Fibroblast of the aortic adventitia (primary cell): ENCODE measurements at places on chromosomes 16 and 17.

DNA sequence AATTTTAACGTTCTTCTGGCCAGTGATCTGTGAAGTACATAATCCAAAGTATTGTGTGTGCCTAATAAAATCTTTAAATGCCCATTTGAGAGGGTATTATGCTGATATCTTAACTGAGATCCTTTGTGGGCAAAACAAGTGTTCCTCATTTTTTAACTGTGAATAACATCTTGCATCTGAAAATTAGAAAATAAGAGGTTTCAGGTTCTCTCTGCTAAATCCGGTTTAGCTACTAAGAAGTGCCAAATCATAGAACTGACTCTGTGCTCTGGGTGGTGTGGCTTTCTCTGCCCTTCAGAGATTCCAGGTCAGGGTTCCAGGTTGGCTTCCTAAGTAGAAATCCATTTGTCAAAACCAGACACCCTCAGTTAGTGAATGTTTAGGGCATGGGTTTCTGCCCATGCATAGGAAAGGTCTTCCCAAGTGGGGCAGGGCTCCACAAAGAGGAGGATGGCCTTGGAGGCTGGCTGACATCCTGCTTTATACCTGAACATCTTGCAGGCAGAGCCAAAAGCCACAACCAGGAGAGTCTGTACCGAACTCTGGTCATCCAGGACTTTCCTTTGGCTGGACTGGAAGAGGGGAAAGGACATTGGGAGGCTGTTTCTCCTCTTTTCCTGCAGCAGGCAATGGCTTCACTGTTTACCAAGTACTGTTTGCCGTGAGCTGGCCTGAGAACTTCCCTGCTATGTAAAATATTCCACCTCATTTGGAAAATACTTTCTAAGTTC lies 8.5 kb downstream of the ALDH3A2 start:
- no peak for DNase-seq

DNA sequence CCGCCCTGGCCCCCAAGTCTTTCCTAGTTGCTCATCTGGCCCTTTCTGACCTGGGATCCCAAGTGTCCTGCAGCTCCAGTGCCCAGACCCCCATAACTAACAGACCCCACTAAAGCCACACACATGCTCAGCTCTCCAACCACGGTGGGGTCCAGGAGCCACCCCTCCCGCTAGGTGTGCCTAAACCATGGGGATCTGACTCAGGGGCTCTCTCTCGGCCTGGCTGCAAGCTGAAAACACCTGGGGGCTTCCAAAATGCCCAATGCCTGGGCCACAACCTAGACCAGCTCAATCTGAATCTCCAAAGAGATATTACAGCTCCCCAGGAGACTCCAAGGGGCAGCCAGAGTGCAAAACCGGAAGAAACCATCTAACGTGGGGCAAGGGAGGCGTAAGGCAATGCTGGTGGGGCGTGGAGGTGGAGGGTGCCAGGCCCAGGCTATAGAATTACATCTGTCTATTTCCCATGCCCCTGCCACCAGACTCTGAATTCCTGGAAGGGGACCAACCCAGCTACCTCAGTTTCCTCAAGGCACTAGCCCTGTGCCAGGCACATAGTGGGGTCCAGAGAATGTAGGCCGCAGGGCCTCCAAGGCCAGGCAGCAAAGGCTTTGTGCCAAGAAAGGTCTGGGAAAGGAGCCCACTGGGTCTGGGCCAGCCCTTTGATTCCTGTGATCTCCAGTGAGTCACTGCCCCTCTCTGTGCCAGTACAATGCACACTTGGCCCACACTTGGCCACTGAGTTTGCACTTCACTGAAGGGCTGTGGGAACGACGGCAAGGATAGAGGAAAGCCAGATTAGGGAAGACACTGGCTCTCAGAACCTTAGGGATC lies 3.3 kb downstream of the CD2BP2 start:
- DNase-seq, result peak; percentile 98

DNA sequence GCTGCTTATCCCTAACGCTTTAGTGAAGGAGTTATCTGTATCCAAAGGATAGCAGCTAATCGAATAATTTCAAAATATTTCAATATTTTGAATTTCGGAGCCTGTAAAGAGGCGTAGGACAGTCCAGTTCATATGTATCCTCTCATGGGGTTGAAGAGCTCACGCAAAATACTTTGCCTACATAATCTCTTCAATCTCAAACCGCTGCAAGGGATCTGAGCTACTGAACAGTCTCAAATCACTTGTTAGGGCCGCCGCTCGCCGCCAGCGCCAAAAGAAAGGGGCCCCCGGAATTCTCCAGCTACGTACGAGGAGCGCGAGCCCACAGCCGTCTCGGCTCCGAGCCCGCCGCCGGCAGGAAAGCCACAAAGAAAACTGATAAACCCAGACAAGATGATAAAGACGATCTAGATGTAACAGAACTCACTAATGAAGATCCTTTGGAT lies 601 bp upstream of the RFWD3 start:
- peak; percentile 30 for DNase-seq

- DNase-seq, result no peak
Measured at GRCh38 chr16:12203780-12204351, 227.3 kb downstream of the SNX29 start.

DNA sequence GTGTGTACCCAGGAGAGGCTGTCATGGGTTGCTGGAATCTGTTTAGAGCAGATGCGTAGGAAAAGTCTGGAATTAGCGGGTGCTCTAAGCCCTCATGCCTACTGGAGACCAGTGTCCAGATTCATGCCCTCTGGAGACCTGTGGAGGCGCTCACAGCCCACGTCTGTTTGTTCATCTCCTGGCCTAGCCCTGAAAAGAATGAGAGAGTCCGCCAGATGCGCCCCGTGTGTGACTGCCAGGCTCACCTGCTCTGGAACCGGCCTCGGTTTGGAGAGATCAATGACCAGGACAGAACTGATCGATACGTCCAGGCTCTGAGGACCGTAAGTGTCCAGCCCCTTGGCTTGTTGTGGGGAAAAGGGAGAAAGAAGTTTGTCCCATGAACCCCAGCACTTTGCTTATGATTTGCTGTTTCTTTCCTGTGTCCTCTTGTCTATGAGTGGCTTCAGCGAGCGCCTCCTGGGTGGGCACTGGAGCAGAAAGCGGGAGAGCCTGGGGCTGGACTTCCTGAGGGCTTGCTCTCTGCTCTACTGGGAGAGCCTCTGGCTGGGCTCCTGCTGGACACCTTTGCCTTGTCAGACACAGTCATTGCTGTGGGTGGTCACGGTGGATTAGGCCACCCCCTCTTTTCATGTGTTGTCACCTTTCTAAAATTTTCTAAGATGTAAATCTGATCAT lies 35.3 kb downstream of the PRMT7 start:
- no peak for DNase-seq

DNA sequence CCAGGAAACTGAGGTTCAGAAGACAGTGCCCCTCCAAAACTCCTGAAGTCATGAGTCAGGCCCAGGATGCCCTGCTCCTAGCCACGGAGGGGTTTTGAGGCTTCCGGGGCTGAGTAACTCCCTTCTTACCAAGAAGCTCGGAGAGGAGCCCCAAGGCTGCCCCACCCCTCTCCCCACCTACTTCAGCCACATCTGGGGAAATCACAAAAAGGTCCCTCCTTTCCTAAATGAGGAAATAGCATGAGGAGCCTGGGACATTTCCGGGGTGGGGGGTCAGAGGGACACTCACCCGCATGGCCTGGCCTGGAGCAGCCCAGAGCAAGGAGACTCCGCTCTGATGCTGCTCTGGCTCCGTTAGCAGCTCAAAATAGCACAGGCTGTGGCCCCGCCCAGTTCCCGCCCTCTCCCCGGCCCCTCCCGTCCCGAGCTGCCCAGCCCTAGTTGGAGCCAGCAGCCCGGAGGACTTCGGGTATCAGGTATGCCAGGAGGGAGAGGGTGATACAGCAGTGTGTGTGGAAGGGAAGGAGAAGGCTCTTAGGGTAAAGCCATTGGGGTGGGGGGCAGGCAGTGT lies 40.1 kb downstream of the MYO18A start:
- peak; percentile 65 for DNase-seq

DNA sequence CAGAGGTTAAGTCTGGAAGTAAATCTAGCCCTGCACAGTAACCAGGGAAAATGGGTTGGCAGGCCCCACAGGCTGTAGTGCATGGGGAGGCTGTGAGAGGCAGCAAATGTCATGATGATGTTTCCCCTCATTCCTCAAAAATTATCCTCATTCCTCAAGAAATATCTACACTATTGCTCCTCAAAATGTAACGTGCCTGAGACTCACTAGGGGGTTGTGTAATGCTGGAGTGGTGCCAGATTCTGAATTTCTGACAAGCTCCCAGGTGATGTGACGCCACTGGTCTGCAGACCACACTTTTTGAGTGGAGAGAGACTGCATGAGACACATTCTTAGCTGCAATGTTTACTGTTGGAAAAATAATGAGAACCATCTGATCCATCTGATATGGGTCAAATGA lies 1.2 kb upstream of the MPP3 start:
- DNase-seq, result peak; percentile 70

- peak; percentile 73 for DNase-seq
Measured at GRCh38 chr16:52191531-52192134, 355.3 kb downstream of the TOX3 start.

DNA sequence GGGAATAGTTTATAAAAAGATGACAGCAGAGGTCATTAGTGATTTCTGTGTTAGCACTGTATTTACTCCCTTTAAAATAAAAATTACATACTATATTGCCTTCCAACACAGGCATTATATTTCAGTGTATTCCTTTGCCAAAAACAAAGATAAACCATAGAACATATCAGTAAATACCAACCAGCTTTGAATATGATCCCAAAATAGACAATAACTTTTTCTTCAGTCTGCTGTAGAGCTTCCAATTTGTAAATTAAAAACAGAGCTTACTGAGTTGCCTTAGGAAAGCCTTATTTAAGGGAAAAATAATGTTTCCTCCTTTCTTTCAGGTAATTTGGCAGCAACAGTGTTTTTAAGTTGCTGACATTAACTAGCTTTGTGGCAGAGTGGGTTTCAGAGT lies 352.1 kb upstream of the TBX2 start:
- peak; percentile 52 for DNase-seq

DNA sequence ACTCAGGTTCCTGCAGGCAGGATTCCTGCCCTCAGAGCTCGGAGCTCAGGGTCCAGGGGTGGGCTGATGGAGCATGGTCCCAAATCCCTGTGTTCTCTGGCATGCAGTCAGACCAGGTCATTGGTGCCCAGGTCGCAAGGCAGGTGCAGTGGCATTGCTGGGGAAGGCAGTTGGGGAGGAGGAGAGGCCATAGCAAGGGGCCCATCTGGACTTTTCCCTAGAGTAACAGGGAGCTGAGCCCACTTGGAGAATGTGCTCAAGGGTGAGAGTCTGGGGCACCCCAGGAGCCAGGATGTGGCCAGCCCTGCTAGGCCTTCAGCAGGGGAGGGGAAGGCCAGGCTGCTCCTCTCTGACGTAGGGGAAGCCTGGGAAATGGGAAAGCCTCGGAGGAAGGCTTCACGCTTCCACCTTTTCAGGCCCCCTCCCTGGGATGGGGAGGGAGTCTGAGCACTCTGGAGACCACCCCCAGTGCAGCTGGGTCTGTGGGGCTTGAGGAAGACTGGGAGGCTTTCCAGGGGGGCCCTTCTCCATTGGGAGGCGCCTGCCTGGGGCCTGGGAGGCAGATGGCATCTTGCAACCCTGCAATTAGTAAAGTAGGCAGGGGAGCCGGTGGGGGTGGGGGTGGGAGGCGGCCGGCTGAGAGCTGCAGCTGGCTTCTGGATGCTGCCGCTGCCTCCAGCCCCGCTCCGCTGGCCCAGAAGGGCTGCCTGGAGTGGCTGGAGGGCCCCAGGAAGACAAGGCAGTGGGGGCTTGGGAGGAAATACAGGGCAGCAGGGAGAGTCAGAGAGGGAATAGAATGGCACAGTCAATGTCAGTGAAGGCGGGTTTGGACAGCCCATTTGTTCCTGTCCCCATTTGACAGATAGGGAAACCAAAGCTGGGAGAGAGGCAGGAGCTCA lies 21.1 kb upstream of the DOK4 start:
- no peak for DNase-seq

GRCh38 chr16:66801320-66802105 lies at the start of gene TERB1:
TSS of gene TERB1 (minus strand) at chr16:66801584. CDS start at chr16:66796798, 4,786 bp downstream.
- no peak for DNase-seq

DNA sequence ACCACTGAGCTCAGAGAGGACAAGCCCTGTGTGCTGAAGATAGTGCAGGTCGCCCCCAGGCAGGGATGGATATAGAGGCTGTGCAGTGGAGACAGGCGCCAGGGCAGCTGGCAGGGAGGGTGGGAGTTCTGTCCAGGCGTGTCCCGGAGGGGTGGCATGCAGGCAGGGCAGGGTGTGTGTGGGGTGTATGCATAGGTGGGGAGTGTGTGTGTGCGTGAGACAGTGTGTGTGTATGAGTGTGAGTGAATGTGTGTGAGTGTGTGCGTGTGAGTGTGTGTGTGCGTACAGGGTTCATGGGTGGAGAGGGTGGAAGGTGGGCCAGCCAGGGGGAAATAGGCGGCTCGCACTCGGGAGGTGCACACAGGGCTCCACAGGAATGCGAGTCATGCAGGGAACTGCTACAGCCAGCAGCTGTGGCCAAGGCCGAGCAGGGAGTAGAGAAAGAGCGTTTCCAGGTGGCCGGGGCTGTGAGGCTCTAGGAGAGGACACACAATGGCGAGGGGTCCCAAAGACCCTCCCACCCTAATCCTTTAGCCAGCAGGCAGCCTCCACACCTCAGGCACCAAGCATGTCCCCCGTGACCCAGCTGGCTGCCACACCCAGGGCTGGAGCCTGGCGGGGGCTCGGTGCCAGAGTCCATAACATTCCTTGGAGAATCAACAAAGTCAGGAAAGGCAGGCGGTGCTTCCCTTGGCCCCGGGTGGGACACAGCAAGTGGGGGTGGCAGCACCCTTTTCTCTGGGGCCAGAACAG lies 4.6 kb downstream of the PLCD3 start:
- peak; percentile 60 for DNase-seq

DNA sequence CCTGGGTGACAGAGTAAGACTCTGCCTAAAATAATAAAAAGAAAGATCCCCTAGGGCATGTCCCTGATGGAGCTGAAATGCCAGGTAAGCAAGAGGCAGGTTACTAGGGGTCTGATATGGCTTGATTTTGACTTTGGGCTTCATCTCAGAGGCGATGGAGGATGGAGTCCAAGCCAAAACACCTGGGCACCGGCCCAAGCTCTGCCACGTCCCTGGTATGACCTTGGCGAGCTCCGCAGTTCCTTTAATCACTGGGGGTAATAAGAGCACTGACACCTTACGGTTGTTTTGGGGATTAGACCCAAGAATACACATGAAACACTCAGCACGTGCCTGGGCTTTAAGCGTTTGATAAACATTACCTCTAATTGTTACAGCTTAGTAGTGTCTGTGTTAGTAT lies 350.8 kb upstream of the HSBP1 start:
- no peak for DNase-seq

GRCh38 chr17:8060274-8060673 lies 21.4 kb downstream of the ALOX15B start:
- DNase-seq, result peak; percentile 80

DNA sequence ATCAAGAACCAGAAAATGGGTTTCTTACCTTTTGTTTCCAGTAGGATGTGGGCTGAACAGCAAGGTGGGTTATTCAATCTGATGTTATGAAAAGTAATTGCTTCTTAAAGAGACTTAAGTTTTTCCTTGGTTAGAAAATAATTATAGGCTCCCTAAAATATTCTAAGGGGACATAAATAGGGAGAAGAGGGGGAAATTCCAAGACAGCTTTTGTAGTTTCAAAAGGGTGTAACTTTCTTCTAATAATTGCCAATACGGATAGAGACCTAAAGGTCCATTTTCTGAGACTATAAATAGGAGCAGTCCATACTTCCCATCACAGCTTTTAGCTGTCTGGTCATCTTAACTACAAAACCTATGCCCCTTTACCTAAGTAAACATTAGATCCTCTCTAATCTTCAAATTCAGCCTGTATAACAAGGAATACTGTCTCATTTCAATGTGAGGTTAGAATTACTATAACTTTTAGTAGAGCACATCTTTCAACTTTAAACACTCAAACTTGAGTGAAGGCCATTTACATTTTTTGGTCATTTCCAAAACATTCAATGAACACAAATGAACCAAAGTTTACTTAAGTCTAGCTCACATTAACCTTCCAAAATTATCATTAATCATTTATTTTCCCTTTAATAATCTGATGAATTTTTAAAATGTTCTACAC lies 5.5 kb downstream of the SRSF1 start:
- no peak for DNase-seq
